Naive thymus-derived CD8-positive, alpha-beta T cell (primary cell): ENCODE measurements at places on chromosomes 5 and 9.

DNA sequence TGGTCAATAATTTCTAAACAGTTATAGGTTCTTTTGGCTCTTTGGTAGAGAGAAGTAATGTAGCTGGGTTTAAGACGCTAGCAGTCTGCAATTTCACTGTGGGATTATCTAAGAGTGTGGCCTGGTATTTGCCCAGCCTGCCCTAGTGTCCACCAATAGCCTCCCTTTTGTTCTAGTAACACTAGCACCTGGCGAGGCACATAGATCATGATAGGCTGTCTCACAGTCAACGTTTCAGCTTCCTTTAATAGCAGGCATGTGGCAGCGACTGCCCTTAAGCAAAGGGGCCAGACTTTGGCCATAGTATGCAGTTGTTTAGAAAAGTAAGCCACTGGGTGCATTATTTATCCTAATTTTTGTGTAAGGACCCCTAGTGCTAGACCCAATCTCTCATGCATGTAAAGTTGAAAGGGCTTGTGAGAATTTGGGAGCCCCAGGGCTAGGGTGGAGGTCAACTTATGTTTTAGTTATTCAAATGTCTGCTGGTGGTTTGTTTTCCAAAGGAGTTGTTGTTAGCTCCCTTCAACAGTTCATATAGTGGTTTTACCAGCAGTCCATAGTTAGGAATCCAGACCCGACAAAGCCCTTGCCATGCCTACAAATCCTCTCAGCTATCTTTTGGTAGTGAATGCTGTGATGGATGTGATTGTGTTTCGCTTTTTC, 274.3 kb downstream of the HTR1A start:
- DNase-seq = no peak

- DNase-seq = no peak
Observed at GRCh38 chr5:158642879-158643278, 456.8 kb downstream of the EBF1 start.

DNA sequence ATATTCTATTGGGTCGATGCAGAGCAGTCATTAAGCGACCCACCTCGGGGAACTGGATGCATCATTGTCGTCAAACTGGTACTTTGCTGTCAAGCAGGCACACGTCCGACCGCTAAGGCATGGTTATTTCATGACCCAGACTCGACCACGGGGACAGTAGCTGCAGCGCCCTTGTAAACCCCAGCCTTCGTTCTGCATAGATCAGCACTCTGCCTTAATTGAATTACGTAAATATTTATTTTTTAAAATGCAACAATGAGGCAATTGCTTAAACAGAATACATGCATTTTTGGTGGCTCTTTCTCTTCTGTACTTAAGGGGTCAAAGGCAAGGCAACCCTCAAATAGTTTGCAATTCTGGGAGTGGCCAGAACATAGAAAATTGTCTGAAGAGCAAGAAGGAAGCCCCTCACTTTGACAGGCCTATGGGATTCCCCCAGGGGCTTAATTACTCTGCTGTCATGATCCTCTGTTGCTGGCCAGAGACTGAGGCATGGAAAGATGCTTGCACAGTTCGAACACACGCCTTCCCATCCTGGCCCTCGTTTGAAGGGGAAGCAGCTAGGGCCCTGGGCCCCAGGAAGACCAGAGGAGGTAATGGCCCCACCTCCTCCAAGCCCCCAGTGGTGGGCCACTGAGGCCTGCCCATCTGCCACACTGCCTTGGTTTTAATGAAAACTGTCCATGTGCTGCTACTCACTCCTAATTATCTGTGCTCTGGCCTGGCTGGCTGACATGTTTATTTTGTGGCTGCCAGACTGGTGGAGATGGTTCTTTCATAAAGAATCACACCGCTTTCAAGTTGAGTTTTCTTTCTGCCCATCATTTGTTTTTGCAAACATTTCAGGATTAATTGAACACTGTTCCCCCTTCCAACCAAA, 169.7 kb upstream of the MAST4 start:
- DNase-seq = no peak

DNA sequence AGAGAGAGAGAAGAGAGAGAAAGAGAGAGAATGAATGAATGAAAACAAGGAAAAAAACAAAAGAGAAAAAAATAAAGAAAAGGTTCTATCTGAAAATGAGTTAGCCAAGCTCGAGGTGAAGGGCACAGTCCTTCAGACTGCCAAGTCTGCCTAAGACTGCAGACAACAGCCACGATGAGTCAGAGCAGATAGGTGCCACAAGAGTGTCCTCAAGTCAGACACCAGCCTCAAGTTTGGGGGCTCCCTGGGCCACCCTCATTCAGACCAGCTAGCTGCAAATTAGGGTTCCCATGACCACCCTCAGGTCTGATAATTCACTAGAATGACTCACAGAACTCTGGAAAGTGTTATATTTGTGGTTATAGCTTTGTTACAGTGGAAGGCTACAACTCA, 13.9 kb upstream of the HABP4 start:
- no peak for DNase-seq

GRCh38 chr5:169280286-169280685, 20.7 kb downstream of the SLIT3 start:
- DNase-seq = no peak

GRCh38 chr5:10702911-10703491, 58.0 kb downstream of the DAP start:
- no peak for DNase-seq

- no peak for DNase-seq
Observed at GRCh38 chr5:127656825-127657224, 7.9 kb downstream of the CTXN3 start.

DNA sequence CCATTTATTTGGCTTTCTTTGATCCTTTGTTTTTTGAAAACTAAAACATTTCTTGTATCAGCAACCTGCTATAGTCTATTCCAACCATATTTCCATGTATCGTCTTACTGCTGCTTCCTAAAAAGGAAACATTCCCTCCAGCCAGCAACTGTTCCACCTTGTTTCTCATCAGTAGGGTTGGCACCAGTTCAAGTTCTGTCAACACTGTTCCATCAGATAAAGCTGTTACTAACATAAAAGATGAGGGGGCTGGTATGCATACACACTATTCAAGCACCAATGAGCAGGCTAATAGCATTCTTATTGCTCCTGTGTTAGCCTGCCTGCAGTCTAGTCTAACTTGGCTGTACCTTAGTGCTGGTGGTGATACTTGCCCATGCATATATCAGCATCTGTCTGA, 178.3 kb downstream of the CWC27 start:
- no peak for DNase-seq

- no peak for DNase-seq
Observed at GRCh38 chr9:106421772-106422171, 441.2 kb upstream of the ZNF462 start.

GRCh38 chr9:9750719-9751118, 862.1 kb downstream of the PTPRD start:
- DNase-seq = no peak
